ENCODE measurements at places on chromosomes 16 and 17.

DNA sequence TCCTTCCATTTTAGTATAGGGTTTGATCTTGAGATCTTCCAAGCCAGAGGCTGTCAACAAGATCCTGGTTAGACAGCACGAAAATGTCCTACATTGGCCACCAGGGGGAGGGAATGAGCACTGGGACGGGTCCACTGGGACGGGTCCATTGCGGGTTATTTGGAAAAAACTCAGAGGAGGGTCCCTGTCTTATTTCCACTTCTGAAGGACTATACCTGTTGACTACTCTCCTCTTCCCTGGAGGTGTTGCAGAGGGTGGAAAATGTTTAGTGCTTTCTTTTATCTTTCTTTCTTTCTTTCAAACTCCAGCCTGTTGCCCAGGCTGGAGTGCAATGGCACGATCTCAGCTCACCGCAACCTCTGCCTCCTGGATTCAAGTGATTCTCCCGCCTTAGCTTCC, 2.5 kb downstream of the TTLL6 start:
- DNase-seq, result no peak

- peak; percentile 31 for DNase-seq
Measured at GRCh38 chr17:32819035-32819434, 57.9 kb downstream of the MYO1D start.

DNA sequence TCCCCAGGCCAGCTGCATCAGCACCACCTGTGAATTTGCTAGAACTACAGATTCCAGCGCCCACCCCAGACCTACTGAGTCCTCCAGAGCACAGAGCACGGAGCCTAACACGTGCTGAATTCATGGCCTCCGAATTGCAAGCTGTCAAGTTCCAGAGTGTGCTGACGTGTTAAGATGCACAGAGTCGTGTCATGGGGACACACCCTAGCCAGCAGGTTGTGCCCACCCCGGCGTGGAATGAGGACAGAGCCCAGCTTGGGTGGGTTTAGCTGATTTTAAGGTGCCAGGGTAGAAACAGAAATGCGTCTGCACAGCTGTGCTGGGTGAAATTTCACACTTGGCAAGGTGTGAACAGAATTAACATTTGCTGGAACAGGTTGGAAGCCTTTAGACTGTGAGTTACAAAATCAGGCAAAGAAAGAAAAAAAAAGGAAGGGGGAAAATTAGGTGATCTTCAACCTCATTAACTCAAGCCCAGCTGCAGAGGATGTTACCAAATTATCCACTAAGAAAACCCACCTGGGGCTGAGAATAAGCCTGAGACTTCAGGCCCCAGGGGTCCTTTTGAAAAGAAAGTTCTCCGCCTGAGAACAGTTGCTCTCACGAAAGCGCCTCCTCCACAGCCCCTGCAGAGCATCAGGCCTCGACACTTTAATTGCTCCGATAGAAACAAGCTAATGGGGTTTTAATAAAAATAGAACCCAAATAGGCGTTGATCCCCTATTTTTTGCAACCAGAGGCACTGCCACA, 27.1 kb downstream of the GINS3 start:
- no peak for DNase-seq

DNA sequence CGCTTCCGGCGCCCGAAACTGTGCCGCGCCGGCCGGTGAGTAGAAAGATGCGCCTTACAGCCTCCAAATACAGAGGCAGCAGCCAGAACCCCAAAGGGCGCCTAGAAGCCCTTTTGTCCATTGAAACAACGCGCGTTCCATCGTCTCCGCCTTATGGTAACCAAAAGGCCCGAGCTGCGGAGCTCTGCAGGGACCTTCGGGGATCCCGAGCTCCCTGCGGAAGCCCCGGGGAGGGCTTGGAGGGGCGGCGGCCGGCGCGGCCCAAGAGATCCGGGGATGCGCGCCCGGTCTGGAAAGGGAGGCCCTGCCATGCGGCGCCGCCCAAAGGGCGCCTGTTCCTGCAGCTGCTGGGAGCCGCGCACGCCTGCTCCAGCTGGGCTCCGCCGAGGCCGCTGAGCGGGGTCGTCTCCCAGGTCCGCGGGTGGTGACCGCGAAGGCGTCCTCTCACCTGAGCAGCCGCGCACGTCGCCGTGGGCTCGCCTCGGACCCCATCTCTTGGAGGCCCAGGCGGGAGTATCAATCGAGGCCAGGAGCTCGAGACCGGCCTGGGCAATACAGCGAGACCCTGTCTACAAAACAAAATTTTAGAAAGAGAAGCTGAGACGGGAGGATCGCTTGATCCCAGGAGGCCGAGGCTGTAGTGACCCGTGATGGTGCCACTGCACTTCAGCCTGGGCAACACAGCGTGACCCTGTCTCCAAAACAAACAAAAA, 742 bp upstream of the FBXO31 start:
- no peak for DNase-seq

DNA sequence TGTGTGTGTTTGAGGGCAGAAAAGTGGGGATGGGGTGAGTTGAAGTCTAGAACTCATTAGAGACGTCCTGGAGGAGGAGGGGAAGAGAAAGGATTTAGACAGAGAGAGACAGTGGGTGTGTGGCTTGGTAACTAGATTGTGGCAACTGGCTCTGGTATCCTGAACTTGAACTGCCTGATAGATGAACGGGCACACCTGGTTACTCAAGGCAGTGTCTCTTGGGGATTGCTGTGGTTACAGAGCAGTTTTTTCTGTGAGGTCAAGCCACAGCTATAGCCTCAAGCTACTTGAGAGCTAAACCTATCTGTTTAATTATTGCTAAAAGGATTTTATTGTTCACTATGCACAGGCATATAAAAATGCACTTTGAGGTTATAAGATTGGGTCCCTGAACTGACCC, 29.8 kb upstream of the MYH2 start:
- no peak for DNase-seq

Measured in right lung (tissue), 10 donors.